ENCODE measurements at places on chromosomes 7 and 10. TPM values are rescaled to one million over a fixed set of nuclear protein-coding genes. Genes with fewer than 3 reads are reported as not detected.
A peak's percentile ranks its signal among the peaks of the same experiment; 100 is the strongest.

GRCh38 chr10:112958275-112958995 is 8.4 kb downstream of the TCF7L2 start:
- no peaks in the 10 kb centered on the region for H3K27me3 ChIP-seq
- peak overlapping the region; percentile 89 for H3K27ac ChIP-seq
- H3K36me3 ChIP-seq, result peaks cover 8% of the 10 kb centered on the region
- H3K4me1 ChIP-seq, result peaks cover 91% of the 10 kb centered on the region

DNA sequence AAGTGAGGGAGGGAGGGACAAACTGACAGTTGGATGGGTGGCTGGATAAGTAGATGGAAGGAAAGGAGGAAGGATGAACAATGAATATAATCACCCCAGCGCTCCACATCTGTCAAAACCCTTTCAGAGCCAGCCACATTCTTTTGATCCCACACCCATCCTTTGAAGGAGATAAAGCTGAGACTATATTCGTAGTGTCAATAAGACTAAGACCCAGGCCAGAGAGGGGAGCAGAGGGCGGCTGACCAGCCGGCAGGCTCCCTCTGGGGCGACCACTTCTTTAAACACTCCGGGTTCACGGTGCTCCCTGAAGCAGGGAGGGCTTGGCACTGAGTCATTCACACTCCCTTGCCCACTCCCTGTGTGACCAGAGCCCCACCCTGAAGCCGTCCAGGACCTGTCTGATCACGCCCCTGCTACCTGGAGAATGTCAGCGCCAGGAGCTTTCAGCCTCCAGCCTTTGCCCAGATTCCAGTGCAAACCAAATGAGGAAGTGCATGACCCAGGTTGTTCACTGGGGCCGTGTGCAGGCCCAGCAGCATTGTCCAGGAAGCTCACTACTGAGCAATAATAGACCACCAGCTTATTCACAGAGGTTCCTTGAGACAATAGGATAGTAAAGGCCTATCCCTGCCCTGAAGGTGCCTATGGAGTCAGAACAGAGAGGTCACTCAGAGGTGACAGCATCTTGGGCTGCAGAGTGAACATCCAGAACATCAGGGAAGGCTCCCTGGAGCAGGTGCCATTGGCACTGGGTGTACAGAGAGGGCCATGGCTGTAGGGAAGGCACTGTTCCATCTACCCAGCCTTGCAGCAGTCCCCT is 34.4 kb downstream of the UNC5B start:
- H3K27ac ChIP-seq, result no peak overlapping the region
- peaks cover 42% of the 10 kb centered on the region for H3K4me1 ChIP-seq
- H3K36me3 ChIP-seq, result no peaks in the 10 kb centered on the region
- H3K27me3 ChIP-seq, result no peaks in the 10 kb centered on the region

DNA sequence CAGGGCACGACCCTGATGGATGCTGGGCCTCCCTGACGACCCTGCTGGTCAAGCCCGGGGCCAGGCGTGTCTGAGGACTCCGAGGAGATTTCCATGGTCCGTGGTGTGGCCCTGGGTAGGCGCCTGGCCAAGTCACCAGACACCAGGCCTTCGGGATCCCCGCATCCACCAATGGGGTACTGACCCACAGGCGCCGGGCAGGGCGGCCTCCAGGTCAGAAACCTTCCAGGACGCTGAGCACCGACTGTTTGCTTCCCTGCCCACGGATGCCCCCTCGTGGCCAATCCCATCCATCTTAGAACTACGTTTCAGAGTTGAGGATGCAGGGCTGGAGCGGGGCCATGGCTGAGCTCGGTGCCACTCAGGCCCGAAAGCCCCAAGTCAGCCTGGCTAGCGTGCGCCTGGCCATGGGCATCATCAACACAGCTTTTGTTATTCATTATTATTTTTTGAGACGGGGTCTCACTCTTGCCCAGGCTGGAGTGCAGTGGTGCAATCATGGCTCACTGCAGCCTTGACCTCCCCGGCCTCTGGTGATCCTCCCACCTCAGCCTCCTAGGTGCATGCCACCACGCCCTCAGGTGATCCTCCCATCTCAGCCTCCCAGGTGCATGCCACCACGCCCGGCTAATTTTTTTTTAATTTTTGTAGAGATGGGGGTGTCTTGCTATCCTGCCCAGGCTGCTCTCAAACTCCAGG is 7.1 kb upstream of the AMZ1 start:
- DNase-seq, result peak; percentile 48
- H3K27me3 ChIP-seq, result peaks cover 5% of the 10 kb centered on the region
- H3K4me1 ChIP-seq, result no peaks in the 10 kb centered on the region

DNA sequence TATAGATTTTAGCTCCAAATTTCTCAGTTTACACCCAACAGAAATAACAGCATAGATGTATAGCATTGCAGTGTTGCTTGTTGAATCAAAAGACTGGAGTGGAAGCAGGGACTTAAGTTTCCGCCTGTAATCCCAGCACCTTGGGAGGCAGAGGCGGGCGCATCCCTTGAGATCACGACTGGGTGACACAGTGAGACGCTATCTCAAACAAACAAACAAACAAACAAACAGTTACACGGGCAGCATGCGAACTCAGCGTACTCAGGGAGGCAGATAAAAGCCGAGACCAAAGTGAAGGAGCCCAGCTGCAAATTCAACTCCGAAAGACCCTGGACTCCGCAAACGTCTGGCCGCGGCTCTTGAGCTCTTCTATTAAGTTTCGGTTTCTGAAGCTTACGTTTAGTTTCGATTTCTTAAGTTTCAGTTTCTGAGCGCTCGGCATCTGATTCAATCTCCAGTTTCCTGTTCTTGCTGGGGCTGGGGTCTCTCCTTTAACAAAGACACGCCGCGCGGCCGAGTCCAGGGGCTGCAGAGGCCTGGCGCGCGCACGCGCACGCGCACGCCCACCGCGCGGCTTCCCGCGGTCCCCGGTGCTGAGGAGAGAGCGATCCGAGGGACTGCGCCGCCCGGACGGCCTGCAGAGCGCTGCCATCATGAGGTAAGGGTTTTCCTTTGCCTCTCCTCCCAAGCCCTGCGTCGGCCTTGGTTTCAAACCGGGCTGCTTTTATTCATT is at the start of gene IFIT5:
TSS of gene IFIT5 (plus strand) at position 423 of the 733 bp plus-strand sequence. CDS start at position 654, 231 bp downstream.
- H3K27me3 ChIP-seq, result no peaks in the 10 kb centered on the region
- peak within 1 kb of the TSS; percentile 94 for H3K4me3 ChIP-seq
- peaks cover 43% of the 10 kb centered on the region for H3K4me1 ChIP-seq
- H3K27ac ChIP-seq, result peak within 1 kb of the TSS; percentile 96
- peak; percentile 52 for DNase-seq

- H3K4me3 ChIP-seq, result no peak overlapping the region
- no peak overlapping the region for H3K27ac ChIP-seq
- H3K4me1 ChIP-seq, result no peaks in the 10 kb centered on the region
- no peak for DNase-seq
- no peaks in the 10 kb centered on the region for H3K27me3 ChIP-seq
- H3K36me3 ChIP-seq, result no peaks in the 10 kb centered on the region
These were observed 583.5 kb downstream of the CNTNAP2 start for GRCh38 chr7:146700015-146700560.

- no peak for DNase-seq
- H3K27ac ChIP-seq, result no peak overlapping the region
- peaks cover 15% of the 10 kb centered on the region for H3K27me3 ChIP-seq
- H3K36me3 ChIP-seq, result no peaks in the 10 kb centered on the region
- no peak overlapping the region for H3K4me3 ChIP-seq
These were observed 14.7 kb downstream of the BTBD16 start for GRCh38 chr10:122285506-122286444.

- no peak for DNase-seq
- H3K4me1 ChIP-seq, result peaks cover 17% of the 10 kb centered on the region
- peaks cover 32% of the 10 kb centered on the region for H3K27me3 ChIP-seq
These were observed 58.9 kb downstream of the MICALL2 start for GRCh38 chr7:1400371-1400770.

- H3K4me3 ChIP-seq, result no peak overlapping the region
- no peak overlapping the region for H3K27ac ChIP-seq
- peaks cover 4% of the 10 kb centered on the region for H3K36me3 ChIP-seq
- no peaks in the 10 kb centered on the region for H3K4me1 ChIP-seq
- DNase-seq, result no peak
These were observed 11.9 kb downstream of the SFRP5 start for GRCh38 chr10:97759946-97760345.

- peaks cover 7% of the 10 kb centered on the region for H3K36me3 ChIP-seq
- peaks cover 53% of the 10 kb centered on the region for H3K4me1 ChIP-seq
- DNase-seq, result no peak
- H3K27ac ChIP-seq, result no peak overlapping the region
- no peaks in the 10 kb centered on the region for H3K27me3 ChIP-seq
- no peak overlapping the region for H3K4me3 ChIP-seq
These were observed 26.0 kb upstream of the HIBADH start for GRCh38 chr7:27688646-27689045.

GRCh38 chr10:125004571-125005311 is 62.8 kb downstream of the ZRANB1 start:
- peaks cover 10% of the 10 kb centered on the region for H3K27me3 ChIP-seq
- no peak overlapping the region for H3K4me3 ChIP-seq
- H3K4me1 ChIP-seq, result peaks cover 45% of the 10 kb centered on the region
- H3K27ac ChIP-seq, result no peak overlapping the region
- no peak for DNase-seq

- peaks cover 32% of the 10 kb centered on the region for H3K4me1 ChIP-seq
- no peaks in the 10 kb centered on the region for H3K36me3 ChIP-seq
- DNase-seq, result no peak
- peaks cover 34% of the 10 kb centered on the region for H3K27me3 ChIP-seq
- peak overlapping the region; percentile 75 for H3K27ac ChIP-seq
These were observed 1.1 kb upstream of the EGR2 start for GRCh38 chr10:62817121-62817765.

GRCh38 chr7:1011297-1012003 is 28.5 kb downstream of the CYP2W1 start:
- no peak overlapping the region for H3K27ac ChIP-seq
- H3K4me1 ChIP-seq, result no peaks in the 10 kb centered on the region
- DNase-seq, result no peak
- no peak overlapping the region for H3K4me3 ChIP-seq

GRCh38 chr10:16439295-16439694 is 2.5 kb downstream of the PTER start:
- no peak for DNase-seq
- H3K27ac ChIP-seq, result no peak overlapping the region
- no peak overlapping the region for H3K4me3 ChIP-seq
- peaks cover 24% of the 10 kb centered on the region for H3K4me1 ChIP-seq
- H3K36me3 ChIP-seq, result no peaks in the 10 kb centered on the region

DNA sequence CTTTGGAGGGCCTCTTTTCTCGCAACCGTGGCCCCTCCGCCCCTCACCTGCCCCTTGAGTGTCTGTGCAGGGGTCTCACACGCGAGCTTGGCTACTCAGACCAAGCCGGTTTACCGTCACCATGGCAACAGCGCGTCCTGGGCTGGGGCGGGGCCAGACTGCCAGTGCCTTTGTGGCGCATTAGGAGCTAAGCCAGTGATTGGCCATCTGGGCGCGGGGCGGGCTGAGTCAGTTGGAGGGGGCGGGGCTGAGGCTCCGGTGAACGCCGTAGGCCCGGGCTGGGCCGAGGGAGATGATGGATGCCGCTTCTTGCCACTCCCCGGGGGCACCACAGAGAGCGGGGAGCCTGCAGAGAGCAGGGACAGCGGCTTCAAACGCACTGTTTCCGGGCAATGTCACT is 48.7 kb upstream of the FXYD4 start:
- peaks cover 59% of the 10 kb centered on the region for H3K27me3 ChIP-seq
- no peaks in the 10 kb centered on the region for H3K36me3 ChIP-seq
- no peak overlapping the region for H3K27ac ChIP-seq
- H3K4me3 ChIP-seq, result no peak overlapping the region
- no peaks in the 10 kb centered on the region for H3K4me1 ChIP-seq

Gene ARMC3
- not detected for total RNA-seq

Gene ELN
- total RNA-seq, result 8.9 TPM

Gene RBM20
- total RNA-seq, result not detected

Gene ACTL6B
- total RNA-seq, result not detected

Gene PDCD11
- total RNA-seq, result 32.0 TPM
